Choroid plexus epithelial cell (primary cell): ENCODE measurements at places on chromosomes 1 and 21.
A peak's percentile ranks its signal among the peaks of the same experiment; 100 is the strongest.

DNA sequence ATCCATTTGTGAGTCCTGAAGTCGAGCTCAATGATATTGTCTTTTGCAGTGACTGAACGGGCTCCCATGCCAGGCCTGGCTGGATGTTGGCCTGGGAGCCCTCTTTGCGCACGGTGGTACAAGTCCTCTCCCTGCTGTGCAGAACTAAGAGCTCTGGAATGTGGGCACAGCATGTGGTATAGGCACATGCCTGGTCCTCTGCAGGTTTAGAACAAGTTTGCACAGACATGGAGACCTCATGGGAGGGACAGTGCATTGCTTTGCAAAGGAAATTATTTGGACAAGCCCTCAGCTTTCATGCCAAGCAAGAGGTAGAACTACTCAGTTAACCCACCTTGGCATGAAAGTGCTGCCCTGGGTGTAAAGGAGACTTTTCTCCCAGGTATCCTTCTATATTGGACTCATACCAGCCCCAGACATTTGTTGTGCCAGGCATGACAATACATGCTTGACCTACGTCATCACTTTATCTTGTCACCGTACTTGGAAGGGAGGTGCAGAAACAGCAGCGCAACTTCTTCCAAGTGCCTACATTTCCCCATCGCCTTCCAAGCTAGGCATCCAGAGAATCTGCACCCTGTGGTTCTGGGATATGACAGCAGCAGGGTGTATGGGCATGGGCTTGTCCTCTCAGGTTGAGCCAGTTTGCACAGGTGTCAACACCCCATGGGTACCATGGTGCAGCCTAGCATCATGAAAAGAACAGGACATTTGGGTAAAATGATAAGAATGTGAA is 37.6 kb upstream of the MRPS6 start:
- DNase-seq = peak; percentile 39

DNA sequence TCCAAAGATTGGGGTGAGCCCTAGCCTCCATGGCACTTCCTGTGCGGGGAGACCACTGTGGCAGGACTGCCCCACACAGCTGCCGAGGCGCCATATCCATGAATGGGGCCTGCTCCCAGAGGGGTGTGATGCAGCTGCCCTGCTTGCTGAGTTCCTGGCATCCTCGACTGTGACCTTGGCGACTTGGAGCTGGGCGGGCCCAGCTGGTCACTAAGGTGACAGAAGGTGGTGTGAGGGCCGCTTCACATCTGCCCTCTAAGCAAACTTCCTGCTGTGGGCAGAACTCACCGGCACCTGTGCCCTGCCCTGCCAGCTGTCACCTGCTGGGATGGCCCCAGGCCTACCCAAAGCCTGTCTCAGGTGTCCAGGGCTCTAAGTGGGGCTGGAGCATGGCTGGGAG is 9.0 kb downstream of the TMEM61 start:
- DNase-seq = no peak

DNA sequence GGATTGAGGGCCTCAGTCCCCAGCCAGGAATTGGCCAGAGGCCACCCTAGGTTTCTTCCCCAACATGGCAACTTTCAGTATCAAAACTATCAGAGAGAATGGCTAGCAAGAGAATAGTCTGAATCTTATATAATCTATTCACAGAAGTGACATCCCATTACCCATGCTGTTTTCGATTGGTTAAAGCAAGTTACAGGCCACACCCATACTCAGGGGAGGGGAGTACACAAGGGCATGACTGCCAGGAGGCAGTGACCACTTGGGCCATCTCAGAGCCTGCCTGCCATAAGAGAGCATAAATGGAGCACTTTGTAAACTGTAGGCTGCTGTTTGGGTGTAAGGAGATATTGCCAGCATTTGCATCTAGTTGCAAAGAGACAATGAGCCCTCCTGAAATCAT is 65.4 kb downstream of the FAM163A start:
- DNase-seq = no peak

- no peak for DNase-seq
Measured at GRCh38 chr1:183021405-183022201, 1.6 kb upstream of the LAMC1 start.

GRCh38 chr1:209428241-209428921 is 155.1 kb upstream of the CAMK1G start:
- no peak for DNase-seq

DNA sequence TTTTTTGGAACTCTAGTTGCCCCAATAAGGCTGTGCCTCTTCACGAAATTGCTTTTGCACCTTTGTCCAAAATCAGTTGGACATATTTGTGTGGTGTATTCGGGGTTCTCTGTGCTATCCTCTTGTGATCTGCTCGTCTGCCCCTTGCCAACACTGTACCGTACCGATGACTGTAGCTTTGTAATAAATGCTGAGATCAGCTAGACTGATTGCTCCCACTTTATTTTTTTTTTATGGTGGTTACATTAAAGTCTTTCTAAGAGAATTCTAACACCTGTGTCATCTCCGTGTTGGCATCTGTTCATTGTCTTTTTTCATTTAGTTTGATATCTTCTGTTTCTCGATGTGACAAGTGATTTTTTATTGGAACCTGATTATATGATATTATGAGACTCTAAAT is 94.1 kb downstream of the ADARB1 start:
- DNase-seq = no peak

DNA sequence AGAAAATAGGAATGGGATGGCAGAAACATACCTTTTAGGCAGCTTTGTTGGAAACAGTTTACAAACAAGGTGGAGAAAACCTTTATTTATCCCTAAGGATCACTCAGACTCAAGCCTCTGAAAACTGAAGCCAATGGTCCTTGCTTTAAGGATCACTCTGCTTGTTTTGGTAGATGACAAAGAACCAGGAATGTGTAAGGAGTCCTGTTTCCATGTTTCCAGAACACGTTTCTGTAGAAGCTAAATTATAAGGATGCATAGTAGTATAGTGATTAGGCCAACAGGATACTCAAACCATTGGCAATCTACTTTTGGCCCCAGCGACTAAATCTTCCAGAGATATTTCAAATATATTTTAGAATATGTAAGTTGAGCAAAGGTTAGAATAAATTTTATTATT is 149.1 kb upstream of the HP1BP3 start:
- no peak for DNase-seq

- DNase-seq = no peak
Measured at GRCh38 chr1:16095447-16095846, 22.0 kb upstream of the FAM131C start.

DNA sequence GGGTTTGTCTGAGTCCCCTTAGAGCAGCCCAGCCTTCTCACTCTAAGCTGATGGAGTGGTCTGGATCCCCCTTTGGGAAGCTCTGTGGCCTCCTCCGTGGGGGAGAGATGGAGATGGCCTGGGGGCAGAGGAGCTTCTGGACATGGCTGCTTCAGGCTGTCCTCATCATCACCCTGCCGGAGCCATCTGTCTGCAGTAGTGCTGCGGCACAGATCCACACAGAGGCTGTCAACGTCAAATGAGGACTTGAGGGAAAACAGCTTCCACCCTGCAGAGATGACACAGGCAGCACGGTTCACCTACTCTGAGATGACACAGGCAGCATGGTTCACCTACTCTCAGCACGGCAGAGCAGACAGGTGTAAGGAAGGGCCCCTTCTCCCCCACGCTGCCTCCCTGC is 134.3 kb downstream of the IGSF21 start:
- DNase-seq = no peak

GRCh38 chr1:212621949-212622305 is 13.4 kb downstream of the ATF3 start:
- DNase-seq = no peak

- peak; percentile 62 for DNase-seq
Measured at GRCh38 chr1:223794136-223794880, 51.4 kb downstream of the TP53BP2 start.

GRCh38 chr1:60503266-60503925 is 429.8 kb upstream of the C1orf87 start:
- DNase-seq = no peak

DNA sequence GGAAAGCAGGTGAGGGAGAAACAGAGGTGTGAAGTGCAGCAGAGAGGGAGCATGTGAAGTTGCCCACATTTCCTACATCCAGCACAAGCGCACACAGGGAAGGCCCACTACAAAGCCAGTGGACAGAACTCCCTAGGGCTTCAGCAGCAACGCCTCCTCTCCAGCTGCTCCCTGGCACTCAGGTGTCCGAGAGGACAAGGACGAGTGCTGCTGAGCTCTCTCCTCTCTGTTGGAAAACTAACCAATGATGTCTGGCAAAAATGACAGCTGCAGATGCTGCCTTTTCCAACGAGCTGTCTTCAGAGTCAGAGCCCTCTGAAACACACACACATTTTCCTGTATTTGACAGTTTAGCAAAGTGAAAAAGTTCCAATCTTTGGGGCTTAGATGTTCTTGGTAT is 86.8 kb downstream of the HSF2BP start:
- DNase-seq = no peak

DNA sequence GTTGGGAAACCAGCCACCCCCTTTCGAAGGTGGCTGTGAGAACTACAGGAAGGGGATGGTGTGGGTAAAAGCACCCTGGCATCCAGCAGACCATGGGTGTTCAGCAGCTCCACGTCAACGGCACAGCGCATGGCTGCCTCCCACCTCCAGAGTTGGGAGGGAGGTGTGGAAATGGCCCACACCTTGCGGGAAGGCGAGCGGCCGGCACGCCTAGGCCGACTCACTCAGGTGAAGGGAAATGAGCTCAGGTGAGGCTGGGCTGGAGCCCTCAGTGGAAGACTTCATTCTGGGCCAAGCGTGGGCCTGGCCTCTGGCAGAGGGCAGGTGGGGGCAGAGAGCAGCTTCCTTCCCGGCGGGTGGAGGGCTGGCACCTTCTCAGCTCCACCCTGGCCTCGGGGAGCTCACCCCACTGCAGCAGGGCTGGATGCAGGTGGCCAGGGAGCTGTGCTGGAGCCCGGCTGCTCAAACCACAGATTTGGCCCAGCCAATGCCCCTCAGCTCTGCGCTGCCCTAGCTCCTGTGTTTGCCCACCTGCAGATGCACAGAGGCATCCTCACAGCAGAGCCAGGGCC is 24.8 kb upstream of the ALDH4A1 start:
- DNase-seq = no peak

DNA sequence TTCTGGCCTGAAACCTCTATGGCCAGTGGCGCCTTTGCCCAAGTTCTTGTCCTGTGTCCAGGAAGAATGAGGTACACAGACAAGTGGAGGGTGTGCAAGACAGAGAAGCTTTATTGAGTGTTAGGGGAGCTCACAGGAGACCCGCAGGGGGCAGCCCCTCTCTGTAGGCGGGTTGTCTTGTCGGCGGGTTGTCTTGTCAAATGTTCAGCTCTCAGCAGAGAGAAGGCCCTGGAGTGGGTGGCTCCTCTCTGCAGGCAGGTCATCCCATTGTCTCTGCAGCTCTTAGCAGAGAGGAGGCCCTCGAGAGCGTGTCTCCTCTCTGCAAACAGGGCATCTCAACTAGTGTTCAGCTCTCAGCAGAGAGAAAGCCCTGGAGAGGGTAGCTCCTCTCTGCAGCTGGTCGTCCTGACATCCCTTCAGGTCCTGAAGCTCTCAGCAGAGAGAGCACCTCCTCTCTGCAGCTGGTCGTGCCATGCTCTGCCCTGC is 11.0 kb downstream of the COL6A2 start:
- no peak for DNase-seq

- DNase-seq = peak; percentile 32
Measured at GRCh38 chr1:184152434-184152898, 100.9 kb downstream of the TSEN15 start.

- DNase-seq = no peak
Measured at GRCh38 chr1:107255469-107255868, 114.6 kb downstream of the NTNG1 start.

DNA sequence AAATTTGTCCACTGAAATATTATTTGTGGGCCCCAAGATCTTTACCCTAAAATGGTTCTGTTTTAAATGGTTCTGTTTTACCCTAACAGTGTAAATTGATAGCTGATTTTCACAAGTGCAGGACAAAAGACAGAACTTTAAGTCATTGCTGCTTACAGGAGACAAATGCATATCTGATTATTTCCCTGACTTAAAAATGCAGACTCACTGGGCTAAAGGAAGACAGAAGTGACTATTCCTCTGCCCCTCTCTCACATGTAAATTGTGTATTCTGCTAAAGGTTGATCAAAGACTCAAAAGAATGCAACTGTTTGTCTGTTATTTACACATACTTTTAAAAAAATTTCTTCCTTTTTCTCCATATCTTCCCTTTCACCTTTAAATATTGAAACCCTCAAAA is 12.7 kb downstream of the FCRL5 start:
- no peak for DNase-seq

- DNase-seq = no peak
Measured at GRCh38 chr1:102693345-102693744, 415.0 kb downstream of the COL11A1 start.

DNA sequence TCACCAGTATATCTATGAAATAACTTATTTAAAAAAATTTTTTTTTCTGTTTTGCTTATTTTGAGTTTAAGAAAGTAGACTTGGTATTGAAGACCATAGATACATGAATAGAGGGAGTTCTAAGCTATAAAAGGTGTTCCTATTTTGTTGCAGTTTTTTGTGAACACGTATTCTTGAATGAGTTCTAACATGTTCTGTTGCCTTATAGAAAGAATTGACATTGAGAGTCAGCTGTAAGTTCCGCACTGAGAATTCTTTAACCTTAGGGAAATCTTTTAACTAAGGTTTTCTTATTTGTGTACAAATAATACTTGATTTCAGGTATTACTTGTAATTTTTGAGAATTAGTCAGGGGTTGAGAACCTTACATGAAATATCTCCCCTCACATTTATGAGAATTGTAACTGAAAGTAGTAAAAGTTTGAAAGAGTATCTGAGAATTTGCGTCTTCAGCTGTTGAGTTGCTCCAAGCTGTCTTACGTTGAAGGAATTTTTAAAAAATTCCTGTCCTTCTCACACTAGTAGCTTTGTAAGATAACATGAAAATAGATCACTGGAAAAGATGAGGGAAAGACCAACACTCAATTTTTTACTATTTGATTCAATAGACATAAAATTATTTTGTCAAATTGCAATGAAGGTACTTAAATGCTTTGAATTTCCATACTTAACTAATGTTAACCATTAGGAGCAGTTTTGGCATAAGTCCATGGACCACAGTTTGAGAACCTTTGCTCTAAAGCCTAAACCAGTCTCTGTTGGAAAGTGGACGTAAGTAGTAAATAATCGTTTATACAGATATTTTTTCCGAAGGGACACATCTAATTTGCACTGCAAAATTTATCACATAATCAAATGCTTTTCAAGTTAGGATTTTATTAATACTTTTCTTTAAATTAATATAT is 3.8 kb downstream of the DR1 start:
- peak; percentile 43 for DNase-seq

GRCh38 chr1:203380420-203381150 is 29.7 kb upstream of the FMOD start:
- no peak for DNase-seq

DNA sequence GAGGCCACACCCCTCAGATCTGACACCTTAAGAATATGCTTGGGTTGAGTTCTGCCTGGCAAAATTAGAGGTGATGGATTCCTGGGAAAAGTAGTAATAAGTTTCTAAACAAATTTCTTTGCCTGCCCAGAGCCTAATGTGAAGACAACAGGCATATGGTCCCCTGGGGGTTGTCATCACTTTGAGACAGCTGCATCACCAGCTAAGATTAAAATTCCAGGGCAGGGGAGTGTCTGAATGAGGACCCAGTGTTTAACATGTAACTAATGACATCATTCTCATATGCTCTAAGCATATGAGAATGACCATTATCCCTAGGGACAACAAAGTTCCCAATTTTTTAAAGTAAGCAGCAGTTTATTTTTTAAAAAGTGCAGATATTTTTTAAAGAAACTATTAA is 432.2 kb downstream of the PCP4 start:
- no peak for DNase-seq
